ENCODE measurements at places on chromosomes 1 and 21.

- no peak for DNase-seq
Observed at GRCh38 chr21:45562402-45562801, 20.2 kb upstream of the SLC19A1 start.

- DNase-seq: no peak
Observed at GRCh38 chr1:18299441-18300338, 181.0 kb upstream of the KLHDC7A start.

DNA sequence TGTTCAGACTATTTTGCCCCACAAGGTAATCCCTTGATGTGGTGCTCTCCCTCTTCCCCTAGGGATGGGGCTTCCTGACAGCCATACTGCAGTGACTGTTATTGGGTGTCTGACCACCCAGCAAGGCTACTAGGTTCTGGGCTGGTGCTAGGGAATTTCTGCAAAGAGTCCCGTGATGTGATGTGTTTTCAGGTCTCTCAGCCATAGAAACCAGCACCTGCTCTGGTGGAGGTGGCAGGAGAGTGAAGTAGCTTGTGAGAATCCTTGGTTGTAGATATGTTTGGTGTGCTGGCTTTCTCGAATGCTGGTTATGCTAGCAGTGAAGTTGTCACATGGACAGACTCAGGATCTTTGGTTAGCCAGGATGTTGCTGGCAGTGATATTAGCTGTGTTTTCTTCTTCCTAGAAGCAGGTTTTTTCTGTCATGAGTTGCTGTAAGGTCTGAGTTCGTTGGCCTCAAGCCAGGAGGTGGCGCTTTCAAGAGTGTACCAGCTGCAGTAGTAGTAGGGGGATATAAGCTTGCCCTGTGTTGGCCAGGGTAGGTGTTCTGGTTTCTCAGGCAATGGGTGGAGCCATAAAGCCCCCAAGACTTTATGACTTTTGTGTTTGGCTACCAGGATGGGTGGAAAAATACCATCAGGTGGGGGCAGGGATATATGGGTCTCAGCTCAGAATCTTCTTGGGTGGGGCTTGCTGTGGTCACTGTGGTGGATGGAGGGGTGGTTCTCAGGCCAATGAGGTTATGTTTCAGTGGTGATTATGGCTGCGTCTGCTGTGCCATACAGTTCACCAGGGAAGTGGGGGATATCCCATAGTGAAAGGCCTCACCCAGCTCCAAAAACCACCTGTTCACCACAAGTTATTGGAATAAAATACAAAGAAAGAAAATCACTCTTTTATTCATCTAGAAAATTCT lies 1112.3 kb downstream of the KCNT2 start:
- no peak for DNase-seq

- no peak for DNase-seq
Observed at GRCh38 chr1:178183796-178184195, 89.9 kb downstream of the RASAL2 start.

- no peak for DNase-seq
Observed at GRCh38 chr1:17739050-17739449, 16.1 kb upstream of the ACTL8 start.

- no peak for DNase-seq
Observed at GRCh38 chr21:26374817-26375216, 198.3 kb downstream of the CYYR1 start.

DNA sequence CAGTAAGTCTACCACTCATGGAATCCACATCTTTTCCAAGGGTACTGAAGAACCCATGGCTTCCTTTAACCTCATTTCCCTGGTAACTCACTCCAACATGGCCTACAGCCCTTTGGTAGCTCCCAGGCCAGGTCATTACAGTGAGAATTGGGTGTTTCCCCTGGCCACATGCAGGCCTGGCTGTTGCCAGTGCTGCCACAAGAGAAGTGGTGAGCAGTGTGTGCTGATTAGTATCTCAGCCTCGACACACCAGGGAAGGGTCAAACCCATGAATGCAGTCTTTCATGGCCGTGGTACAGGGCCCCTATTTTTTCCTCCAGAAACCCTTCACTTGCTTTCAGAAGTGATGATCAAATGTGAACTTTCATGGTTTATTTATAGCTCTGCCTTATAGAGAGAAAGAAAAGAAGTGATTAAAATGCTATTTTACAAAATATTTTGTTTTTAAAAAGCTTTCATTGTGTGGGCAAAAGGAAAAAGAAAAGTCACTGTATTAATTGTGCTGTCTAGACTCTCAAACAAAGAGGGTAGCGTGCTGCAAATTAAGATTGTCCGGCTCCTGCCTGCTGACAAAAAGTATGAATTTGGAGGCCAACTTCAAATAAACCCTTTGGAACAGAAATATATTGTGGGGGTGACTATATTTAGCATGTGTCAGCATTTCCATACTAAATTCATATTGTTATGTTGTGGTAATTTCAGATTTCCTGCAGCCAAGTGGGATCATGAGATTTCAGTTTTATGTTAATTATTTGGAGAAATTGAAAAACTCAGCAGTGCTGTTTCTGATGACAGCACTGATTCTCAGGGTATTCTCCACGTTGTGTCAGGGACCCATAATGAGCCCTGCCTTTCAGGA lies 62.0 kb upstream of the HOOK1 start:
- DNase-seq: no peak

GRCh38 chr1:63674238-63674864 lies 81.1 kb downstream of the PGM1 start:
- DNase-seq: no peak

DNA sequence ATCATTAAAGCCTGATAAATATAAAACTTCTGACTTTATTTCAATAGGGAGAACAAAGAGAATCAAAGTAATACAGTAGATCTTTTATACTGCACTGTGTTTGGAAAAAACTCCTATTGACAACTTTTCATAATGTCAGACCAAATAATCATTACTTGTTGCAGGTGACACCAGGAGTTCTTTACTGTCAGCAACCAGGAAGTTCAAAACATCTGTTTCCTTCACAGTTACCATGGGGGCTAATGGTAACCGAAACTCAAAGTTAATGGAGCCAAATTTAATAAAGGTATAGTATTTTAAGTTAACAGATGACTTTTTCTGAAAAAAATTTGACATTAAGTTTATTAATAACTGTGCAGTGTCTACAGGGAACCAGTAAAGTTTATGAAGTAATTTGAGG lies 10.6 kb downstream of the EFCAB7 start:
- no peak for DNase-seq

DNA sequence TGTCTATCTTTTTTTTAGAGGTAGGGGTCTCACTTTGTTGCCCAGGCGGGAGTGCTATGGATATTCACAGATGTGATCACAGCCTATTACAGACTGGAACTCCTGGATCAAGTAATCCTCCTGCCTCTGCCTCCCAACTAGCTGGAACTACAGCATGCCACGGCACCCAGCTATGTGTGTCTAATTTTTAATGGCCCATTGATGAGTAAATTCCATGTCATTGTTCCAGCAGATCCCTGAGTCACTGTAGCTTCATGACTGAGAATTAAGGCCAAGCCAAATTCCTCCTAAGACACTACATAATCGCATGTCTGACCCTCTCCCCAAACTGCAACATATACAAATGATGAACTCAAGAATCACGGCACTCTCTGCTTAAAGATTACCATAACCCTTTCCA lies 84.2 kb upstream of the RGS2 start:
- no peak for DNase-seq

DNA sequence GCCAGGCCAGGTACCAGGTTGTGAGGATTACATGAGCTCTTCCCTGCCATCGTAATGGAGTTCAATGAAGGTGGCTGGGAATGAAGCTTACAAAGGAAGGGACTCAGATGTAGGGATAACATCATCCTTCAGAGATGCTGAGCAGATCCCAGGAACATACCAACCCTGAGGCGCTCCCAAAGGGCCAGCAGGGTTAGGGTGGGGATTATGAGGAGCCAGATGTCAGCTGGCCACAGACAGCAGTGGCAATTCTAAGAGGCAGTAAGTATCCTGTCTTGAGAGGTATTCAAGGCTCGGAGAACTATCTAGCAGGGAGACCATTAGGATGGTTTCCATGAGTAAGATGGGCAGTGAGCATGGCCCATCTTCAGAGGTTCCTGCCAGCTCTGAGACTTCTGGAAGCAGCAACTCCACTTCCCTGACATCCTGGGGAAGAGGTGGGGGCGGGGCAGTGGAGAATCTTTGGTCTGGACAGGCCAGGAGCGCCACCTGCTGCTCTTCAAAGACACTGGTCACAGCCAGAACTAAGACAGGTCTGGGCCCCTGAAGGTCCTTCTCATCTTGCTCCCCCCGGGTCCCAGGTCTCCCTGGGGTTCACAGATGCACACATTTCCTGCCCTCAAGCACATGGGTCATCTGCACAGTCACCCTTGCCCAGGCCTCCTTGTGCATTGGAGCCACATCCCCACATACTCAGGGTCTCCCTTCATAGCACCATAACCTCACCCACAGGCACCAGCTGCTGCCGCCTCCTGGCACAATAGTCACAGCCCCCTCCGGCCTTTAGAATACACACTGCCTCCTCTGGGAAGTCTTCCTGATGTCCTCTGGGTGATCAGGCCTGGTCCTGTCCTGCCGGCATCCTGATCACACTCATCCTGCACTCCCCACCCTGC lies 2.7 kb upstream of the SDC3 start:
- DNase-seq: peak; percentile 64

DNA sequence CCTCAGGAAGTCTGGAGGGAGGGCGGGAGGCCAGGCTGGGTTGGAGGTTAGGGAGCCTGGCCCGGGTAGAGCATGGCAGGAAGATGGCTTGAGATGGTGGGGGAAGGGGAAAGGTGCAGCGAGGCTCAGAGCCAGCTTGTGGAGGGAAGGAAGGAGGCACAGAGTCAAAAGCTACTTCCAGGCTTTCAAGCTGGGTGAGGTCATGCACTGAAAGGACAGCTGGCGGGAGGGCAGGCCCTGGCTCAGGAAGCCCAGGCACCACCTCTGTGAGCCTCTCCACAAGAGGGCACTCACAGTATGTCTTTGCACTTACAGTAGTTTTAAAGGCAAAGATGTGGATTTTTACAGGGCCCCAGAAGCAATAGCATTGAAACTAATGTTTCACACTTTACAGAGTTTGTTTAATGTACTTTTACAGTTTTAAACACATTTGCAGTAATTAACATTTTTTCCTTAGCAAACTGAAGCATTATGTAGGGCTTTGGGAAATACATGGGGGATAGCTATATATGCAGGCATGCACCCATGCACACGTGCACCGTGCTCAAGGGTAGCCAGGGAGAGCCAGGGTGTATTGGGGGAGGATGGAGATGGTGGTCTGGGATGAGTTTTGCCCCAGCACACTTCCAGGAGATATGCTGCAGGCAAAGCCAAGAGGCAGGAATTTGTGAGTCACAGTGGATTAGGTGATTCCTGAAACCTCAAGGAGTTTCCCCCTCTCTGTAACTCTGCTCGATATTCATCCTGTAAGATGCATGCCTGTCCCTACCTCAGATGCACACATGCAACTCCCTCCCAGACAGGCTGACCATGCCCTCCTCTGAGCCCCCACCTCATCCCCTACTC lies 6.1 kb upstream of the ADAM15 start:
- DNase-seq: peak; percentile 34

DNA sequence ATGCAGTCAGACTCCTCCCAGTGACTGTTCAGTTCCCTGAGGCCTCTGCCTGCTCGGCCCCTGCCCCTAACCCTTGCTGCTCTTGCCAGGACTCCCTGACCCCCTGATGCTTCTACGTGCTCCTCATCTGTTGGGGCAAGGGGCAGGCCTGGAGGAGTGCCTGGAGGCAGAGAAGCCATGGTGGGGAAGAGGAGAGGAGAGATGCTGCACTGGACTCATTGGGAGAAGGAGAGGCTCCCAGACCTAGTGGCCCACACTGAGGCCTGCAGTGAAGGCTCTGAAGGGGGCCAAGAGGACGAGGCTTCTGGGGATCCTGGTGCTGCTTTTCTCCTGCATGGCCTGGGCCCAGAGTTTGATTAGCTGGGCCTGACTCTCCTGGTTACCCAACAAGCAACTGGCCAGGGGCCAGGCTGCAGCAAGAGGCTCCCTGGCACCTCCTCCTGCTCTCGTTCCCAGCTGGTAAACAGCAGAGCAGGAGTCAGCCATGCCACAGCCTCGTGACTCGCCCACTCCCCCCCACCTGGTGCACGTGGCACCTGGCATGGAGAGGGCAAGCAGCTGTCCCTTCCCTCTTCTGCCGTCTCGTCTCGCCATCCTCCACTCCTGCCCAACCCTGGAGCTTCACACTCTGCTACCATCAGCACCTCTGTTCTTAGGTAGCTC lies 847 bp upstream of the RORC start:
- no peak for DNase-seq

DNA sequence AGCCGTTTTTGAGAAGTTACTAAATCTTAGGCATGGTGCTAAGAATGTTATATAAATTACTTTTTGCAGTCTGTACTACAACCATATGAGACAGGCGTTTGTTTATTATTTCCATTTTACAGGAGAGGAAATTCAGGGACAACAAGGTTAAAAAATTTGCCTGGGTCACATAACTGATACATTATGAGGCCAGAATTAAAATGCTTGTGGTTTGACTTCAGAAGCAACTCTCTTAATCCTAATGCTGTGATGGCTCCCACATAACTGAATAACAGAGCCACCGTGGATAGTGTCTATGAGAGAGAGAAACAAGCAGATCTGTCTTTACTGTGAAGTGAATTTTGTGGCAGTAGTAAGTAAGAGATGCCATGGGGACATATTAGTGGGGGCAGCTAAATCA lies 184.9 kb downstream of the NCAM2 start:
- DNase-seq: no peak

DNA sequence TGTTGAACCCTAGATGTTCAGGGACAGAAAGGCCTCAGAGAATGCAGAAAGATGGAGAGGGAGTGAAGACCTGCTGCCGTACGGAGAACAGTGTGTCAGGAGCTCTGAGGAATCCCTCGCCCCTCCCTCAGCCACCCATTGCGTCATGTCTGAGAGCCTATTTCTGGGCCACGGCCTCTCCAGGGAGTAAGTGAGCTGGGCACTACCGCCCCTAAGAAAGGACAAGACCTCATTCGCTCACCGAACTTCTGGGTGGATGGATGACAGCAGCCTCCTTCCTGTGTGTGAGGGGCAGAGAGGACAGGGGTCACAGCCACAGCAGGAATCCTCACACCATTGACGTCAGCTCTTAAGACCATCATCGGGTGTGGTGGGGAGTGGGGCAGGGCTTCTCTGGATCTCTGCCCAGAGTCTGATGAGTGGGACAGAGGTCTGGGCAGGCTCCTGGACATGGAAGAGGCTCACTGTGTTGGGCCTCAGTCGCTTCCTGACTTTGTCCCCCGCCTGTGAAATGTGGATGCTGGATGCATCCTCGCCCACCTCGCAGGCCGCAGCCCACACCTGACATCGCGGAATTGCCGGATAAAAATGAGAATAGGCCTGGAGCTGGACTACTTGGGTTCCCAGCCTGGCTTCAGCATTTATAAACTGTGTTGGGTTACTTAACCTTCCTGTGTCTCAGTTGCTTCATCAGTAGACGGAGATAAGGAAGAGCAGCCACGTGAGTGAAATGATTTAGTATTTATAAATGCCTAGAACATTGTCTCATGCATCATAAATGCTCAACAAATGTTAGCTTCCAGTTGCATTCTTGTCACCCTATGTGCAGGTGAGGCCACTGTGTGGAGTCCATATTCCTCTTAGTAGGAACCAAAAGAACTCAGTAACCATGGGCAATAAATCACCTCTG lies 238.6 kb downstream of the TRABD2B start:
- peak; percentile 15 for DNase-seq

- peak; percentile 32 for DNase-seq
Observed at GRCh38 chr21:46153247-46154154, 1.9 kb downstream of the FTCD start.

Measured in CD8-positive, alpha-beta memory T cell (primary cell).